CD4-positive, CD25-positive, alpha-beta regulatory T cell (primary cell): ENCODE measurements at places on chromosomes 1 and 21.

GRCh38 chr21:14752345-14752909, 206.3 kb upstream of the SAMSN1 start:
- no peak for DNase-seq

DNA sequence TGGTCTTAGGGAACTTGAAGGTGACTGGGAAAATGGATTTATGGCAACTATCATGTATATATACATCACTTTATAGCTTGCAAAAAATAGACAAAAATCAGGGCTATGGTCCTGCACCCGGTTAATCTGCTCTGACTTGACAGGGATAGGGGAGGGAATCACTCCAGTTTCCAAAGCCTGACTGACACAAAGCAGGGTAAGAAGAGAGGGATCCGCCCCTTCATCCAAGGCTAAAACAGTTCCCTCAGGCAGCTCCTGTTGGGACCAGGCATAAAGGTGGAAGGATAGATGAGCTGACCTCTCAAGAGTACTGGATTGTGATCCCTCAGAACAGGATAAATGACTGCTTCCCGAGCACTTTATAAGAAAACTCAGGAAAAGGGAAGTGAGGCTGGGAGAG, 1.4 kb downstream of the PBXIP1 start:
- no peak for DNase-seq

- no peak for DNase-seq
Observed at GRCh38 chr1:232250838-232251237, 379.1 kb downstream of the SIPA1L2 start.

- DNase-seq: peak; percentile 5
Observed at GRCh38 chr1:23019863-23020625, 776 bp downstream of the KDM1A start.

DNA sequence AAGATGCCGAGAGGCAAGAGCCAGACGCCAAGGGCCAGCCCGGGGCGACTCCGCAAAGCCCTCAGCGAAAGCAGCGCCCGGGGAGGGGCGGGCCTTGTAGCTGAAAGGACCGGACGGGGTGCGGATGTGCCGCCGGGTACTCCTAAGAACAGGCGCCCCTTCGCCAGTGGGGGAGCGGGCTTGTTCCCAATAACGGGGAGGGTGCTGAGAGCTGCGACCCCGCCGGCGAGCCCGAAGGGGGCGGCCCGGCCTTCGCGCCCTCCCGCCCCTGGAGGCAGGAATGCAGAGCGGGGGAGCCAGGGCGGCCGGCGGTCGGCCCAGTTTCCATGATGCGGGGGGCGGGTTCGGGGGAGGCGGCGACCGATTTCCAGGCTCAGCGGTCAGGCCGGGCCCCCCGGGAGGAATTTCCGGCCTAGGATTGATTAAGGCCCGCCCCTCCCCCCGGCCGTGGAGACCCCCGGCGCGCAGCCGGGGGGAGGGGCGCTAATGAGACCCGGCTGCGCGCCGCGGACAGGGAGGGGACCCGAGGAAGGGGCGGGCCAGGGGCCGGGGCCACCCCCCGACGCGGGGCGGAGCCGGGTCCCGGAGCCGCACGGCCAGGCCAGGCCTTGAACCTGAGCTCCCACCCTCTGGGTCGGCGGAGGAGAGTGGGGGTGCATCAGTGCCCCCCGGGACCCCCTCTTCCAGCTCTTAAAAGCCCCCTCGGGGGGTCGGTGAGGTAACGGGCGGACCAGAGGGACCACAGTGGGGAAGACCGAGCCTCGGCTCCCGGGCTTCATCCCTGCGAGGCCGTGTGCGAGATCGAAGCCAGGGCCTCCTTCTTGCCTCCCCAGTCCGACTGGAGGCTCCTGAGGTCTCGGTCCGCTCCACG, 898 bp upstream of the TMEM200B start:
- DNase-seq: peak; percentile 74

DNA sequence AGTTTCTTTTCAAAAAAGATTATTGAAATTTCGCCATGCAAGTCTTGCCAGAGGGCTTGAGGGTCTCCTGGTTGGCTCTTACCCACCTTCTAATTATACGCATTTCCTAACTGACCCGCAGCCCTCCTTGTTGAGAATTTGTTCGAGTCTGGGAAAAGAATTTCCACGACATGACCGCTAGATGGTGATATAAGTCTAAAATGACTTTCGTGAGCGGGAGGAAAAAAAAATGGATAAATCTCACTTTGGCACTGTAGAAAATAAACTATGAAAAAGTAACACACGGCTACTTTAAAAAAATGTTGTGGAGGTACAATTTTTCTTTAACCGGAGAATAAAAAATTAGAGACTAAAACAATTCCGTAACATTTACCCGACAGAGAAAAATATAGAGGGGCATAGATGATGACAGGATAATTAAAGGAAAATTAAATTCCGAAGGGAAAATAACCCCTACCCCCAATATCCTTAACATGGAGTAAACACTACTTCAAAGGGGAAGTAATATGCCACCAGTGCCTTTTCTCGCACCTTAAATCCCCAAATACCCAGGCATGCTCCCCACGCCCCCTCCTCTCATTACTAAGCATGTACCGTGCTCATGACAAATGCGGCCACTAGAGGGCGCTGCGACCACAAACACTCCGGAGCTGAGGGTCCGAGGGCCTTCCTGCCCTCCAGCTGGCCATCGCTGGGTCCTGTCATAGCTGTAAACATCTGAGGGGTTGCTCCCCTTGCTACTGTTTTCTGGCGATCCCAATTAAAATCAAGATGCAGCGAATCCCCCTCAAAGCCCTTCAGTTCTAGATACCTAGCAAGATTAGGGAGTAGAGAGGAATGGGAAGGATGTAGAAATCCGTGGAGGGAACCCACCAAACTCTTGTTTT, 266.9 kb downstream of the ASTN1 start:
- no peak for DNase-seq
